ENCODE measurements at places on chromosomes 16 and 17. TPM values are rescaled to one million over a fixed set of nuclear protein-coding genes. Genes with fewer than 3 reads are reported as not detected.

Gene HBQ1
- total RNA-seq = 6.6 TPM

Gene TSNAXIP1
- 0.31 TPM for total RNA-seq

Gene CCL1
- not detected for total RNA-seq

Gene CLEC18B
- 0.26 TPM for total RNA-seq

Gene AATK
- 0.78 TPM for total RNA-seq

Gene KCNG4
- not detected for total RNA-seq

Gene FBF1
- total RNA-seq = 8.0 TPM

Gene SLC16A11
- not detected for total RNA-seq

Gene MT1G
- total RNA-seq = not detected

Gene NOD2
- not detected for total RNA-seq

Gene NAGS
- total RNA-seq = 1.5 TPM

Gene CNEP1R1
- total RNA-seq = 19.0 TPM

Gene ZP2
- not detected for total RNA-seq
